AG08395 (cell line): ENCODE measurements at places on chromosomes 11 and 22.

DNA sequence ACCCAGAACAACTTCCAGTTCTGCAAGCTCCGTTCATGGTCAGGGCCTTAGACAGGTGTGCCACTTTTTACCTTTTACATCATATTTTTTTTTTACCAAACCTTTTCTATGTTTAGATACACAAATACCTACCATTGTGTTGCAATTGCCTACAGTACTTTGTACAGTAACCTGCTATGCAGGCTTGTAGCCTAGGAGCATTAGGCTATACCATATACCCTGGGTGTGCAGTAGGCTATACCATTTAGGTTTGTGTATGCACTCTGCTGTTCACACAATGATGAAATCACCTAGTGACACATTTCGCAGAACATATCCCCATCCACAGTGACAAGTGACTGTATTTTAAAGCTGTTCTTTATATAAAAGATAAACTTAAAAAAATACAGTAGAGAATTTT is 29.6 kb downstream of the APIP start:
- DNase-seq, result no peak

DNA sequence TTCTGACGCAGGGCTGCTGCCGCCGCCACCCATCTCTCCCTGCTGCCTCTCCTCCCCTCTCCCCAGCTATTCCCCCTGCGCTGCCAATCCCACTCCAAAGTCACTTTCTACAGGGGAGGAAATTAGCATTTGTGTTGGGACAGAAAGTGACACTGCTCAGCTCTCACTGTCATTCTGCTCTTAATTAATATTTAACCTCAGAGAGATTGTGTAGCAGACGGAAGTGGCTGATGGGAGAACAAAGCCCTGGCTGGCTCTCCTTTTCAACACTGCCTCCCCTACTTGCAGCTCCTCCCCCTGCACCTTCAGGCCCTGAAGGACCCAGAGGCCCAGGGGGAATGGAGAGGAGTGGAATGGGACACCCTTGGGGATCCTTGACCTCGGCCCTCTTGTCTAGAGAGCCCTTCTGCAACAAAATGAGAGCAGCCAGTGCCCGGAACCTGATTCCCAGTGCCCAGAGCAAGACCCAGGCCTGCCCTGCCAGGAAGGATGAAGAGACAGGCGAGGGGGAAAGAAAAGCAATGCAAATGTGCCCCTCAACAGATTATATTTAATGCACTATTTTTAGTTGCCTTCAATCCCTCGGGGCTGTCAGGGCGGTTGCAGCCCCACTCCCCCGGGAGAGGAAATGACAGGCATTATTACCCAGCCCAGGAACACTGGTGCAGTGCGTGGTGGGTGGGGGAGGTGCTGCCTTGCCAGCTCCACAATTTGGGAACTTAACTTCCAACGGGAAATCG is 14.6 kb upstream of the NRGN start:
- DNase-seq, result no peak

DNA sequence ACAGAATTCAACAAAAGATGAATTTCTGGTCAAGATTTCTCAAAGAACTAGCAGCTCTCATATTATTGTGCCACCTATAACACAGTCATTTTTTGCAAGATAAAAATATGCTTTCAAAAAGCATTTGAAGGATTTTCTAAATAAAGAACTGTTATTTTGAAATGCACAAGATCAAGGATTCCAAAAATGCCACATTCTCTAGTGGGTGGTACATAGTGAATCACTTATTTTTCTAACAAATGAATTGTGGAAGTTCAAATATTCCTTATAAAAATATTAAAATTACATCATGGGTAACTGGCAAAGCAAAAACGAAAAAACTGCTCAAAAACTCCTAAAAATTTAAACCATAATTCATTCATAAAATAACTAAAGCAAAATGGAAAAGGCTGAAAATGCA is 2.1 kb downstream of the RNF141 start:
- DNase-seq, result no peak

GRCh38 chr11:112863305-112863704 is 97.9 kb upstream of the NCAM1 start:
- no peak for DNase-seq

- no peak for DNase-seq
These were observed 5.8 kb upstream of the TAGLN start for GRCh38 chr11:117193130-117194020.
